ENCODE measurements at places on chromosomes 11 and 22.

- DNase-seq = no peak
These were observed 388.1 kb upstream of the B3GAT1 start for GRCh38 chr11:134800130-134800529.

DNA sequence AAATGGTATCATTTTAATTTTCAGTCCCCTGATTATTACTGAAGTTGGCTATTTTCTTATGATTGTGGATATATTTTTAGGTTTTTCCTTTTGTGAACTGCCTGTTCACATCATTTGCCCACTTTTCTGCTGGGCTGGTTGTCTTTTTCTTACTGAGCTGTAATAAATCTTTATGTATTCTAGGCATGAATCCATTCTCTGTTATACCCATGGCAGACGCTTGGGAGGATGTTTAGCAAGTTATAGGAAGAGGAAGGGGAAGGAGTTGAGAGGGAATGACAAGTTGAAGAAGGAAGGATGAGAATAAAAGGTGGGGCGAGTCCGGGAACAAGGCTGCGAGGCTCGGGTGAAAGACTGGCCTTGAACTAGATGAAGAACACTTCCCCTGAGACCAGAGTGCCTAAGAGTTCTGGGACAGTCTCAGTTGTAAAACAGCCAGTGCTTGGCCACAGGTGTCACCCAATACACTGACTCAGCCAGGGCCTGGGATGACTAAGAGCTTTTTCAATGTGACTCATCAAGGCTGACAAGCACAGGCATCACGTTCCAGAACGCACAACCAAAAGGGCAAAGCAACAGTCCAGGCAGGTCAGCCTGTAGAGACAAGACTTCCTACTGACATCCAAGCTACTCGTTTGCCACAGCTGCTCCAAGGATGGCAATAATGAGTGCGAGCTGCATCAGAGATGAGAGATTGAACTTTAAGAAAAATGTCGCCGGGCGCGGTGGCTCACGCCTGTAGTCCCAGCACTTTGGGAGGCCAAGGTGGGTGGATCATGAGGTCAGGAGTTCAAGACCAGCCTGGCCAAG is 35.2 kb downstream of the LRFN4 start:
- peak; percentile 54 for DNase-seq

DNA sequence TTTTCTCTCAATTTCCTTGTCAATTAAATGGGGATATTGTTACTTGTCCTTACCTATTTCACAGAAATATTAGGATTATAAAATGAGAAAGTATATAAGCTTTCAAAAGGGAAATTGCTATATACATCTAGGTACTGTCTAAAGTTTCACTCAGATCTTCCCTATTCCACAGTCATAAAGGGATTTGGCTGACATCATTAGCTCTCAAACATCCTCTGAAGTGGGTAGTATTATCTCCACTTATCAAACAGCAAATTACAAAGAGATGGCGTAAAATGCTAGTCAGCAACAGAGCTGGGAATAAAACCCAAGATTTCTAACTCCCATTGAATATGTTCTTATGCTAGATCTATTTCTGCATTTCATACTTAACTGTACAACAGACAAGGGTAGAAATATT is 50.9 kb downstream of the SLC25A17 start:
- no peak for DNase-seq

DNA sequence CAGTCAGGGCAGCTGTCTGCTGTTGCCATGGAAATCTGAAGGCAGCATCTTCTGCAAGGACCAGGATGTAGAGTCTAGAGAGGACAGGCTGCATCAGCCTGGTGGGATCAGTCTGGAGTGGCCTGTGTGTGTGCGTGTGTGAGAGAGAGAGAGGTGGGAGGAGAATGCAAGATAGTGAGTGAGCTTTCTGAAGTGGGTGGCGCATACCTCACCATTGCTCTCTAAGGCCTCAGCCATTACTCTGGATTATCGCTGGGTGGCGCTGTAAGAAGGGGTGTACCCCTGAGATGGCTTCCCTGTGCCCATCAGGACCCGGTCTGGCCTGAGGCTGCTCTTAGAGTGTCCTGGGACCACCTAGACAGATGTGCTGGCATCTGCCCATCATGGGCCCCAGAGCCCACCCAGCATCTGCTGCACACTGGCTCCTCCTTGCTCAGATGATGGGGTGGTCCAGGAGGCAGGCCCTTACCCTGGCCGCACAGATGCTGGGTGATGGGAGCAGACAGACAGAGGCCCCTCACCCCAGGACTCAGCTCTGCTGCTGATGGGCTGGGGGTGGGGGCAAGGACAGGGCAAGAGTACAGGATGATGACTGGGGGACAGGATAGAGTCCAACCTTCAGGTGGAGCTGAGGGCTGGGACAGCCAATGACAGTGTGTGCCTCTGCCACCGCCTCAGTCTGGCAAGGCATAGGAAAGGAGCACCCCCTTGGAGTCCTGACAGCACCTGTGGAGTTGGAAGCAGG is 25.7 kb upstream of the TUB start:
- no peak for DNase-seq

DNA sequence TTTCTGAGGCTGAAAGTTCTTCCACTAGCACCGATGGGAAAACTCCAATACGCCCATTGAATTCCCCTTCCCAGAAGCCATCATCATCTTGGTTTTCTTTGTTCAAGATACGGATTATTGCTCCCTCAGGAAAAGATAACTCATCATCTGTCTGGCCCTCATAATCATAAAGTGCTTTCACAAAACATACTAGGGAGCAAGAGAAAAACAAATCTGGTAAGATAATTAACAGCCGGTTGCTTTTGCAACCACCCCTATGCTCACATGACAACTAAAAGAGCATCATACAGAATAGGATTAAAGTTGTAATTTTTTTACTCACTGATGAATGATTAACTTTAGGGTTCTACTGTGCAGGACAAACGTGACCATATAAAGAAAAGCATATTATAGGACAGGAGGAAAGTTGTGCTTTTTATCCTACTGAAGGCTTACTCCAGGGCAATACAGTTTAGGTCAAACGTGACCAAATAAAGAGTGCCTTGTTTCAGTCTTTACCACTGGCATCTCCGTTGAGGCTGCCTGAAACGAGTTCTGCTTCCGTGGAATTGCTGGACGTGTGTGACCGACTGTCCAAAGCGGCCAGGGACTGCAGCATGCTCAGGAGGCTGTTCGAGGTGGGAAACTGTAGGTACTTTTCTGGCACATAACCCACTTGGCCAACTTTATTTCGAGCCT is 28.6 kb downstream of the ATG16L2 start:
- DNase-seq = no peak

- DNase-seq = no peak
These were observed 412 bp upstream of the RPS3 start for GRCh38 chr11:75398906-75399305.

DNA sequence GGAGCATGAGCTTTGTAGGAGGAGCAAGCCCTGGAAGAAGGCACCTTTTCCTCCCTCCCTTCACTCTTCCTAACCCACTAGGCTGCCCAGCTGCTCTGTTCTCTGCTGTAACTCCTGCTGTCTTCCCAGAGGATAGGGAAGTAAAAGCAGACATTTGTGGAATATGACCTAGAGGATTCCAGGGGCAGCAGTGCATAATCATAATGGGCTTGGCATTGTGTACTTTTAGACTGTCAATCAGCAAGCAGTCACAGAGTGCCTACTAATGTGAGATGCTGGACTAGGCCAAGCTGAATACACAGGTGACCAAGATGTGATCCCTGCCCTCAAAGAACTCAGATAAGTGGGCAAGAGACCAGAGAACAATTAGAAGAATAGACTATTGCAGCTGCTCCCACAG is 133.0 kb downstream of the NAV2 start:
- DNase-seq = no peak

GRCh38 chr22:33192156-33192555 is 134.0 kb upstream of the SYN3 start:
- no peak for DNase-seq

- no peak for DNase-seq
These were observed 1.6 kb upstream of the QSER1 start for GRCh38 chr11:32890843-32891656.

DNA sequence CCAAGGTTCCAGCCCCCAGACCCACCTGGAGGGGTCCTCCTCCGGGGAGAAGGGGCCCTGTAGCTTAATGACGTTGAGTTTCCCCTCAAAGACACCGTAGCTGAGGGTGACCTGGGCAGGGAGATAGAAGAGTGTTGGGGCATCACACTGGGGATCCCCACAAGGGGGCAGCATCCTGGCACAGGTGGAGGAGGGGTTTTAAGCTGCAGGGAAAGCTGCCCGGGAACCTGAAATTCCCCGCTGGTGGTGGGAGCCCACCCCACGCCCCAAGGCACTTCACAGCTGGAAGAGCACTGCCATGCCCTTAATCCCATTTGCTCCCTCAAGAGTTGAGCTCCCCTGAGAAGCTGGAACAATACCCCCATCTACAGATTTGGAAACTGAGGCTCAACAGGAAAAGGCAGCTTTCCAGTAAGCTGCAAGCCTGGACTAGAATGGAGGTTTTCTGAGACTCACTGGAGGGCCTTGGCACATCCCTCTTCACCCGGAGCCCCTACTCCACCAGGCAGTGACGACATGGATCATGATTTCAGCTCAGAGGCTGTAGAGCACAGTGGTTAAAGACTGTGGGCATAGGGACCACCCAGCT is 13.7 kb downstream of the MFNG start:
- DNase-seq = no peak

- no peak for DNase-seq
These were observed 57.6 kb downstream of the KCNC1 start for GRCh38 chr11:17792161-17792560.

GRCh38 chr11:14454861-14455632 is 44.6 kb downstream of the COPB1 start:
- DNase-seq = no peak

GRCh38 chr22:23622634-23623033 is 9.5 kb downstream of the DRICH1 start:
- no peak for DNase-seq

- DNase-seq = no peak
These were observed 443 bp upstream of the CELF1 start for GRCh38 chr11:47553406-47553743.

DNA sequence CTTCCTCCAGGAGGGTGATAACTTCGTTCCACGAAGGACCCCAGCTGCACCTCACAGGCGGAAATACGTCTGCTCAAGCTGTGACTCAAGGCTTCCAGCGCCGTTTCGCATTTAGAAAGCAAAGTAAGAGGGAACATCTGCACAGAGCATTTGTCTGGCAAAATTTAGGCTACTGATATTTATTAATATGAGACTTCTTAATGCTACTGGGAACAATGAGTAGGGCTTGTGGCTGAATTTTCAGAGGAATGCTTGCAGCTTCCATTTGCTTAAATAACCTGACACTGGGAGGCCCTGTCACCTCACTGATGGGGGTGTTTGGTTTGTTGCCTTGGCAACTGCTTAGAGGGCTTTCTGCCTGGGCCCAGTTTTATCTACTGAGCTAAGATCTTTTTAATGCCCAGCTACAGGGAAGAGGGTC is 14.7 kb upstream of the ST14 start:
- DNase-seq = no peak

DNA sequence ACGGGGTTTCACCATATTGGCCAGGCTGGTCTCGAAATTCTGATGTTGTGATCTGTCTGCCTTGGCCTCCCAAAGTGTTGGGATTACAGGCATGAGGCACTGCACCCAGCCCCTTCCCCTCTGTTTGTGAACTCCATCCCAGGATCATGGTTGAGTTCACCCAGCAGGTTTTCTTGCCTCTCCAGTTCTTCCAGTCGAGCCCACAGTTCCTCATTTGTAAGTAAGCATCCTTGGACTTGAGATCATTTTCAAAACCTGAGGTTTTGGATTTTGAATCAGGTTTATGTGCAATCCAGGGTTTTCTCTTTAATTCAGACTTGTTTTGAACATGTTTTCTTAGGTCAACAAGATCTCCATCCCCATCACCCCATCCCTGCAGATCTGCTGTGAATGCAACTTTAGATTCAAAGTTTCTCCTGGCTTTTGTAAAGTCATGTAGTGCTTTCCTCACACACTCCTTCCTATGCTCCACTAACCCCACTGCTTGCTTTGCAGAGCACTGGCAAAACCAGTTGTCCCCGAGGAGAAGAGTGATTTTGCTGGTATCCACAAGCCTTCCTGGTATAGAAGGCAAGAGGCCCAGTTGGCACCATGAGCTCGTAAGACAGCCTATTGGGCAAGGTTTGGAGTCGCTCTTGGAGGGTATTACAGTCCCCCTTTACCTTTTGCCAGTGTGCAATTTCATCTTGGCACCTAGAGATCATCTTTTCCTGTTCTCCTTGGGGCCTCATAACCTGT is 14.7 kb upstream of the VPREB1 start:
- DNase-seq = no peak

- DNase-seq = no peak
These were observed 119.0 kb downstream of the SLC17A6 start for GRCh38 chr11:22456993-22457762.

GRCh38 chr11:68120273-68121066 is 718 bp downstream of the CHKA start:
- DNase-seq = peak; percentile 24

GRCh38 chr11:118763041-118763440 is 27.9 kb downstream of the DDX6 start:
- no peak for DNase-seq

DNA sequence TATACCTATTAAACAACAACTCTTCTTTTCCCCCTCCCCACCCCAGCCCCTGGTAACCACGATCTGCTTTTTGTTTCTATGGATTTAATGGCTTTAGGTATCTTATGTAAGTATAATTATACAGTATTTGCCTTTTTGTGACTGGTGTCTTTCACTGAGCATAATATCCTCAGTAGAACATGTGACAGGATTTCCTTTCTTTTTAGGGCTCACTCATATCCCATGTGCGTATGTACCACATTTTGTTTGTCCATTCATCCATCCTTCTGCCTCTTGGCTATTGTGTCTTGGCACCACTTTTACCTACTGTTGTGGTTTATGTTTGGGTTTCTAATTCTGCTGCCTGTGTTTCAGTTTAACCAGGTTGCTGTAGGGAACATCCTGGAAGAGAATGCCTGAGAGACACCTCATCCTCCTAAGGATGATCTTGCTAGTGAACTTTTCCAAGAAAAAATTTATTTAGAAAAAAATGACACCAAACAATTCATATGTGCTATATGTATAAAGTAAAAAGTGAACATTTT is 77.6 kb upstream of the SESN3 start:
- no peak for DNase-seq

DNA sequence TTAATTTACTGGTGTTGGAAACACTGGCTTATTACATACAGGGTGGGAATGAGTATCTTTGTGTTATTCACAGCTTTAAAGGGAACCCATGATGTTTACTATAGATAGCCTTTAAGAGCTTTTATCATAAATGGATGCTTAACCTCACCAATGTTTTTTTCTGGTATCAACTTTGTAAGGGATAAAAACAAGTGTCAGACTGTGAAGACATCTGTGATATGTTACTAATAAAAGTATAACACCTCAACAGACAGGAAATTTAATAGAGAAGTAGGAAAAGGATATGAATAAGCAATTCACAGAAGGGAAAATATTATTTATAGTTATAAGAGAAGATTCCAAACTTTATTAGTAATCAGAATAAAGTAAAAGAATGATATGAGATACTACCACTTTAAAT is 46.3 kb downstream of the ACAT1 start:
- no peak for DNase-seq

All from stimulated activated CD4-positive, alpha-beta T cell treated with anti-CD3 and anti-CD28 coated beads, Interleukin-12 subunit alpha, Interleukin-12 subunit beta, amount 100 ng/mL, for 48 hours (primary cell).